ENCODE measurements at places on chromosomes 7 and 10.

DNA sequence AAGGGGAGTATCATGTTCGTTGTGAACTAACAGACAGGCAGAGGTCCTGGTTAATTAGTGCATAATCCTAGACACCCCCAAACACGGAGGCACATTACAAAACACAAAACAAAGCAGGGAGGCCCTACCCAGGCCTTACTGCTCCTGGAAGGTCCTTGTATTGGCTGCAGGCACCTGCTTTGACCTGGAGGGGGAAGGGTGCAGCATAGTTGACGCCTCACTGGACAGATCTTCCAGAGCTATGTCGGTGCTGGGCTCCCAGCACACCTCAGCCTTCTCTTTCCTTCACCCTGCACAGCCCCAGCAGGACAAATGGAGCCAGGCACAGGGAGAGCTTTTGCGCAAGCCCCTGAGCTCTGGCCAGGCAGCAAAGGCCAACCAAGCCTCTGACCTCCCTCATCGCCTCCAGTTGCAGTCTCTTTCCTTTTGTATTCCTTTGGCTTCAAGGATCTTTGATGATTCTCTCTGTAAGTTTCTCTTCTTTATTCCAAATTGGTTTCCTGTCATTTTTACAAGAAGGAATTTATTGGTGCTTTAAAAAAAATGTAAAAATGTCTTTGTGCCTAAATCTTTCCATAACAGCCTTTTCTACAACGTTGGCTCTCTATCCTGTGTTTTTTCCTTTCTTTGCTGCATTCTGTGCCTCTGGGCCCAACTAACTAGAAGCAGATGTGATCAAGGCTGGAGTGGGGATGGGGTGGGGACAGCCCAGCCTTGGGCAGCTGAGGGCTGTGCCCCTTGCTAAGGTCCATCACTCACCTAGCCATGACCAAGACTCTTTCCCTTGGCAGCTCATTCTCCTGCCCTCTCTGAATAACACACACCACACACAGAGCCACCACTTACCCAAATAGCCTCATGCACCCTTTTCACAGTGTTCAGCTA, 317.1 kb upstream of the NPVF start:
- DNase-seq: no peak

GRCh38 chr10:98323221-98324164, 55.5 kb upstream of the LOXL4 start:
- peak; percentile 92 for DNase-seq

- DNase-seq: no peak
Measured at GRCh38 chr7:11895337-11895736, 63.3 kb upstream of the THSD7A start.

DNA sequence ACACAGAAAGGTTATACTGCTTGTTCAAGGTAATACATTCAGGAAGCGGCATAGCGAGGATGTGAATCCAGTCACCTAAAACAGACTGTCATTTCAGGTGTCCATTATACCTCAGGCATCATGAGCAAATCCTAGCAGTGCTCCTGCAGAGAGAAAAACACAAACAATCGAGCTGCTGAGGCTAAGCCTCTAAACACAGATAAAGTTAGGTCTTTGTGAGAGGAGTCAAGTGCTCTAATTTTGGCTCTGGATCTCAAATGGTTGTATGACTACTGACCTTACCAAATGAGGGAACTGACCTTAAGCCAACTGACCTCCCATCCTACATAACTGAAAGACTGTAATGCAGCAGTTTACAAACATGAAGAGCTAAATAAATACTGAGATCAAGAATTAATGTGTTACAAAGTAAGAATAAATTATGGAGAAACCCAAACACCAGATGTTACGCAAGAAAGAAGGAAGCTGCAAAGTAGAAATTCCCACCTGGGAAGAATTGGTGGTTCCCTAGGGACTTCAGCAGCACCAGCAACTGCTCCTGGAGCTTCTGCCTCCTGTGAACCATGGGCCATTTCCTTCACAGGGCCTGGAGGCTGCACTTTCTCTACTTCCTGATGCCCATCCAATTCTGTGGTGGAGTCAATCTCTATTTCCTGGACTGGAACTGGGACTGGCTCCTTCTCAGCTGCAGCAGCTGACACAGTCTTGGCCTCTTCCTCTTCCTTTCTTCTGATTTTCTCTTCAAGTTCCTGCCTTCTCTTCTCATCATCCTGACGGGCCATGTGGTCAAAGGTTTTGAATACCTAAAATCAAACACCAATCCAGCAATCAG, 5.8 kb downstream of the NUDCD3 start:
- DNase-seq: no peak

GRCh38 chr10:93068411-93069244, 5.1 kb upstream of the CYP26A1 start:
- DNase-seq: no peak

- DNase-seq: no peak
Measured at GRCh38 chr7:44966731-44967538, 11.9 kb downstream of the MYO1G start.

GRCh38 chr7:67690700-67691099, 694.1 kb downstream of the TYW1 start:
- DNase-seq: no peak

- no peak for DNase-seq
Measured at GRCh38 chr10:6624392-6624791, 44.3 kb upstream of the PRKCQ start.

- DNase-seq: no peak
Measured at GRCh38 chr7:36109013-36109627, 43.9 kb upstream of the EEPD1 start.

DNA sequence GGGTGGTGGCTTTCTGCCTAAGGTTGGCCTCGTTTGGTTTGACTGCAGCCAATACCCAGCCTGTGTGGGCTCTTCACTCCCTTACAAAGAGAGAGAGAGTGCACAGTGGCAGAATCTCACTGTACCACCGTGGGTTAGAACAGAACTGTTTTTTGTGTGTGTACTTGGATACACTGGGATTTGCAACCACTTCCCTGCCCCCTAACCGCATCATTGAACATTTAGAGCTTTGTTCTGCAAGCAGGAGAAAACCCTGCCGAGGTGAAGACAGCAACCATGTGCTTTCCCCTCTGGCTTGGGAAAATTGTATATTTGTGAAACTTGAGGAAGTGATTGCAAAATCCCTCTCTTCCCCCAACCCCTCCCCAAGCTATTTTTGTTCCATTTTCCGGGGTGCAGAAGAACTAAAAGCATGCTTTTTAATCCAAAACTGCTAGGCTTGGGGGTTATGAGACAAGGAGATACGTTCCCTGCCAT, 201.2 kb downstream of the TCF7L2 start:
- no peak for DNase-seq

- no peak for DNase-seq
Measured at GRCh38 chr10:21511095-21511570, 14.3 kb downstream of the SKIDA1 start.
